ENCODE measurements at places on chromosomes 3 and 15.

DNA sequence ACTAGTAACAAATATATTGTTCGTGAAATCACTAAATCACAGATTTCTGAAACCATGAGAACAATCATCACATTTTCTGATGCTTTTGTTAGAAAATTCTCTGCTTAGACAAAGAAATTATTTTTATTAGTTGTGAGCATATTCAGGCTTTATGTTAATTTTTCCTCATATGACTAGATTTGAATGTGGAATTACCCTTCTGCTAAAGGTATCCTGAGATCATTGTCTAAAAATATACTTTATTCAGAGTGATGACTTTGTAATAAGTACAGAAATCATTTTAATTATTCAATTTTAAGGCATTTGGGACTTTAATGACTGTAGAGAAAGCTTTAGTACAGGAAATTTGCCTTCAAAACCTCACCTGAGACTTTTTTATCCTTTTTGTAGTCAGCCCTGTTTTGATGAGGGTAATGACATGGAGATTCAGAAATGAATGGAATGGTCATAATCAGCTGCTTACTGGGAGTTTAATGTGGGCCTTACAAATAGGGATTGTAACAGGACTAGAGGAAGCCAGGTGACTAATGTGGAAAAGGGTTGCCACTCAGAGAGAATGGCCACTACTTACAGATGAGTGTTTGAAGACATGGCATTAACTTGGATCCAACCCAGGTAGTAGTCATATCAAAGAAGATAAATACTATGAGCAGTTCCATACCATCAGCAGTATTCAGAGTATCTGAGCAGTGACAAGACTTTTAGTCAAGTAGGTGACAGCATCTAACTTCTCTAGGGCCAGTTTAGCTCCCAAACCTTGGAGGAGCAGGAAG, 148.3 kb downstream of the MBNL1 start:
- no peak for DNase-seq

DNA sequence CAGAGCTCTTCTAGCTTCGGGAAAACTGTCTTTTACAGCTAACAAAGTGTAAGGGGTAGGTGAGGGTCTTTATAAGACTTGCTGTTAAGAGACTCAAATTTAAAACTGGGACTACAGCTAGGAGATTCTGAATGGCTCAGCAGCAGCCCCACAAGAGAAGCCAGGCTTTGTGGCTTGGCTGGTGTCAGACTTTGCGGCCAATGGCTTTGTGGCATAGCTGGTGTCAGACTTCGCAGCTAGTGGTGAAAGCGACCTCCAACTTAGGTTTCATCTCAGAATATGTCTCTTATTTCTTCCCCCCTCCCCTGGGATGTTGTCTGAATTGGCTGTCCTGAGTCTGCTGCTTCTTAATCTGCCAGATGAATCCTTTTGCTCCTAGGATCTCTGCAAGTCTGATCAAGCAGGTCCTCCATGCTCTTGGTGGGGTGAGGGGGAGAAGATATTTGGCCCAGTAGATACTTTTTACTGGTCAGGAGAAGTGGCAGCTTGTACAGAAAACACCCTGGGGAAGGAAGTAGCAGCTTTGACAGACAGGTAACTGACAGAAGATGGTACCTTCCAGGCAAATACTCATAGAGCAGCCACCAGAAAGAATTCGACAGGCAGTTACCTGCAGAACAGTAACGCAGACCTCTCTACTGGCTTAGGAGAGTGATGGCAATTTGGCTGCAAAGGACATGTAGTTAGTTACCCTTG, 8.4 kb downstream of the BOC start:
- no peak for DNase-seq

DNA sequence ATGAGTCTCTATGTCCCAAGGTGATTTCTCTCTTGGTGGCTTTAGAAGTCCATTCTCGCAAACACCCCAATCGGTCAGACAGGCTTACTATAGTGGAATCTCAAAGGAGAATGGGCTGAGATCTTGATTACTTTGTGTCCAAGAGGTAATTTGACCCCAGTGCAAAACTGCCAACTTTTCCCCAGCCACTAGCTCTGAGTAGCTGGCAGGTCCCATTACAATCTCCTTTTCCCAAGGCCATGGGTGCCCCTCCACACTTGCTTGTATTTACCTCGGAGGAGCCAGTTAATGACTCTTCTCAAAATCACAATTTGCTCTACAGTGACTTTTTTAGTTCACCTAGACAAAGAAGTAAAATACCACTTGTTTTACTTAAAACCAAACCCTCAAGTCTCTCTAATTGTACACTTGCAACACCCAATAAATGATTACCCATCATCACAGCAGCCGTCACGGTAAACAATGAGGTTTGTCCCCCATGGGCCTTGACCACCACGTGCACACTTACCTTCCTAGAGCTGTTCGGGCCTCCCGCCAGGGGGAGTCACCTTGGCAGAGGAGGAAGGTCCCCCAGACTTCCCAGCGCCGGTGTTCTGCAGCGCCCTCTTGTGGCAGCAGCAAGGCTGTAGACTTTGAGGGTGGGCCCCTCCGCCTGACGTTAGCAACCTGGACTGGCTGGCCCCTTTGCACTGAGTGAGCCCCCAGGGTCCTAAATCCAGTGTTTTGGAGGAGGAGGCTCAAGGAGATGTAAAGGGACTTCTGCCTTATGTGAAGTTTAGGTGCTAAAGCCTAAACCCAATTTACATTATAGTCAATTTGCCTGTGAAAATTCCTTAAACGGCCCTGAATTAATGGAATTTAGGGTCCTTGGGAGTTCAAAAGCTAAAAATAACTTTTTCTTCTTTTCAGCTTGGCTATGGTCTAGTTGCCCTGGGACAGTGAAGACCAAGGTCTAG, 18.7 kb upstream of the HDAC11 start:
- DNase-seq: peak; percentile 38

DNA sequence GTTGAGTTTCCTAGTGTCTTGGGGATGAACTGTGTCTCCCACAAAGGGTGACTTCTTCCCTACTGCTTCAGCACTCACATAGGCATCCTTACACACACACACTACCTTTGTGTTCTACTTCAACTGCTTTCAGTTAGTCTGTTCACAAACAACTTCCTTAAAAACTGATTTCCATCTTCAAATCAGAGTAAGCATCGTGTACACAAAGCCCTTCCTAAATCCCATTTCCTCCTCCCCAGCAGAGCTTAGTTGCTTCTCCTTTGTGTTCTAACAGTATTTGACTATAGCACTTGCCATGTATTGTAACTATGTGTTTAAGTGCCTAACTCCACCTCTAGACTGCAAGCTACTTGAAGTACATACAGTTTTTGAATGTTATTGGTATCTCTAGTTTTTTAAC, 71.7 kb downstream of the TNIK start:
- DNase-seq: no peak

- DNase-seq: no peak
Measured at GRCh38 chr3:44721231-44722102, 8.0 kb upstream of the ZNF501 start.

GRCh38 chr3:146705225-146705624, 100.1 kb upstream of the PLSCR5 start:
- no peak for DNase-seq

DNA sequence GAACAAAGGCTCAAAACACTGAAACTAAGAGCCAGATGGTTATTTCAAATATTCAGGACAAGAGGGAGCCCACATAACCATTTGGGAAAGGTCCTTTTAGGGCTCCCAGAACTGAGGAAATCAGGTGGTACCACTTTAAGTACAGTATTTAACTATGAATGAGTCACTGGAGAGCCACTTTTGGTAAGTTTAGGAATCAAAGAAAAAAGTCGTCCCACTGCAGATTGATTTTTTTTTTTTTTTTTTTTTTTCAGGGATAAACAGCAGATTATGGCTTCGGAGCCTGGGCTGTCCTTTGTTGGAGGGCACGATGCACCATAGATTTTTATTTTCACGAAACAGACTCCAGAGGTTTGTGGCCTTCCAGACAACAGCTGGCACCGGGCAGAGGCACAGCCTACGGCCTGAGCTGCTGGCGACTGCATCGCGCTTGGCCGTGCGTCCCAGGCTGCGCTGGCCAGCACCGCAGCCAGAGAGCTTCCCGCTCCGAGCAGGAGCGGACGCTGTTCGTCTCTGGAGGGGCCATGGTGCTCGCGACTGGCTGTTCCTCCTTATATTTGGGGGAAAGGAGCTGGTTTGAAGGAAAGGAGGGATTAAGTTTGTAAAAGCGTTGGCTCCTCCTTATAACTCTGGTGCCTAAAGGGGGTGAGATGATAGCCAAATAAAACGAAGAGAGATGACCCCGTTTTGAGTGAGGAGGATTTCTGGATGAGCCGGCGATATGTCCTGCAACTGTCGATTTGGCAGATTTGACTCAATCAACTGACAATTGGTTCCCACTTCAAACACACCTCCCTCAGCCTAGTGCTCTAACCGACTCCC, 152.9 kb upstream of the GOLIM4 start:
- DNase-seq: peak; percentile 70
